ENCODE measurements at places on chromosomes 7 and 10.

- no peak for DNase-seq
Measured at GRCh38 chr7:130904031-130904757, 170.2 kb upstream of the KLF14 start.

DNA sequence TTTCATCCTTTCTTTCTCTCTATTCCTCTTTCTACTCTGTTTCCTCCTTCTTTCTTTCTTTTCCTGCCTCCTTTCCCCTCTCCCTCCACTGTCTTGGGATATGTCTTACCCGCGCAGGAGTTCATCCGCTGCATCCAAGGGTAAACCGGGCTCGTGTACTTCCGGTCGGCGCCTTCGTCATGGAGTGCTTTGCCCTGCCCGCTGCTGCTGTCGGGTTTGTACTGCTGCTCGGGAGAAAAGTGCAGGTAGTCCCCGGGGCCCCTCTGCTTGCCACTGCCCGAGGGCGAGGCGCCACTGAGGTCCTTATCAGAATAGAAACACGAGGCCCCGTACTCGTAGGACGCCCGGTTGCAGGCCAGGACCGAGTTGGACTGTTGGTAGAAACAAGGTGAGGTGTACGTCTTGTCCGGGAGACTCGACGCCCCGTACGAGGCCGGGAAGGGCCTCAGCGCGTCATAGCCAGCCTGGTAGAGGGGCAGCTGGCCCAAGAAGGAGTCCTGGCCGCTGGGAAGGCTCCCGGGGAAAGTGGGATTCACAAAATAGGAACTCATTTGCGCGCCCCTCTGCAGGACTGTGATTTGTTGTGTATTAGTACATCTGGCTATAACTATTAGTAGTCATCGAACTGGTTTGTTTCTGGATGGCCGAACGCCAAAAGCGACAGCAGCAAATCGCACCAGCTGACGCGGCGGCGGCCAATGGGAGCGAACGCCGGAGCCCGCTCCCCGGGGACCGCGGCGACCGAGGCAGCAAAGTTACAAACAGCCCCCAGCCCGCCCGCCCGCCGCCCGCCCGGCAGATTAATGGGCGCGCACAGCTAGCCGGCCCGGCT, at the start of gene HOXA6:
Gene HOXA6, minus strand, starts transcription at position 576 of the 832 bp plus-strand sequence. Its CDS starts 25 bp downstream, at position 551.
- no peak for DNase-seq

DNA sequence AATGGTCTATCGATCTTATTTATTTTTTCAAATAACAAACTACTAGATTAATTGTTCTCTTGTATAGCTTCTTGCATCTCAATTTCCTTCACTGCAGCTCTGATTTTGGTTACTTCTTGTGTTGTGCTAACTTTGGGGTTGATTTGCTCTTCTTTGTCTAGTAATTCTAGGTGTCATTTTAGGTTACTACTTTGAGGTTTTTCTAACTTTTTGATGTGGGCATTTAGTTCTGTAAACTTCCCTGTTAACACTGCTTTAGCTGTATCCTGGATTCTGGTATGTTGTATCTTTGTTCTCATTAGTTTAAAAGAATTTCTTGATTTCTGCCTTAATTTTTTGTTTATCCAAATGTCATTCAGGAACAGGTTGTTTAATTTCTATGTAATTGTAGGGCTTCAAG, 1188.0 kb downstream of the DNAJB9 start:
- DNase-seq = no peak

- DNase-seq = no peak
Measured at GRCh38 chr10:124301736-124302135, 117.0 kb downstream of the OAT start.

DNA sequence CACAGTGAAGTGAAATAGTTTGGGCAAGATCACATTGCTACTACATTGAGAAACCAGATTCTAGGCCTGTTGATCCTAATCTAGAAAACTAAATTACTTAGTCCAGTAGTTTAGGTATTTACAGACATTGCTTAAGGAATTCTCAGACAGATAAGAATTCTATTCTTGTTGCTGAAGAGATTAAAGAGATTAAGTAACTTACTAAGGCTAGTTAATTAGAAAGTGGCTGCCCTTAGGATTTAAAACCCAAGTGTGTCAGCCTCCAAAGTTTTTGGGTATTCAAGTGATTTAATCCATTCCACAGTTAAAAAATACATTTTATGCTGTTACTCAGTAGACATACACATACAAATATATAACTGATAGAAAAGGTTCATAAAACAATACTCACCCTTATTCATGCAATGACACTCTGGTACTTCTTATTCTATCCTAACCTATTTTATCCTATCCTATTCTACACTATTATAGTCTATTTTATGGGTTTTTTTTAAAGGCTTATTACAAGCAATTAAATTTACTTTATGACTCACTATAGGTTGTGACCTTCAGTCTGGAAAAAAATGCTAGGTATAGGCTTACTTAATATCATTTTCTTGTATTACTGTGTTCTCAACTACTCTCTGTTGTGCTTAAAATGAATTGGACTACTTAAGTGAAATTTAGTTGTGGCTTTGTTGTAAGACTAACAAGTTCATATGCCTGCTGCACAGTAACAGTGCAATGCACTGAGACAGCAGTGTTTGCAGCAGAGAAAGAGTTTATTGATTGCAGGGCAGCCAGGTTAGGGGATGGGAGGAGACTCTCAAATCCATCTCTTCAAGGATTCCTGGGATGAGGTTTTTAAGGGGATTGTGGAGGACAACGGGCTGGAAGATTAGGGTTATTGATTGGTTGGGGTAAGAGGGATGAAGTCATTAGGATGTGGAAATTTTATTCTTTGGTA, 10.7 kb downstream of the SPAM1 start:
- no peak for DNase-seq

GRCh38 chr10:114911052-114911711, 26.8 kb upstream of the TRUB1 start:
- no peak for DNase-seq

GRCh38 chr10:80988755-80989154, 451.1 kb downstream of the SH2D4B start:
- no peak for DNase-seq

GRCh38 chr10:120744040-120744439, 107.1 kb upstream of the WDR11 start:
- DNase-seq = no peak

- DNase-seq = no peak
Measured at GRCh38 chr7:104296900-104297299, 31.5 kb upstream of the LHFPL3 start.

DNA sequence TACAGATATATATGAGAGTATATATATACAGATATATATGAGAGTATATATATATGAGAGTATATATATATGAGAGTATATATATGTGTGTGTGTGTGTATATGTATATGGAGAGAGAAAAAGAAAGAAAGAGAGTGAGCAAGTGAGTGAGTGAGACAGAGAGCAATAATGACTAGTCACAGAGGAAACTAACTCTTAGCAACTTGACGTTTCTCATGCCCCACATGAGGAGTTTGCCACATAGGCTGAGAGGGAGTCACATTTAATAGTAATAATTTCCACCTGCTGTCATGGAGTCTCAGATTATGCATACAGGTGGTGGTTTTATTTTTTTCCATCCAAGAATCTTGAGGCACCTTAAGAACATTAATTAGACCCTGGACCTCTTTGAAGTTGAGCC, 199.9 kb downstream of the GATA3 start:
- no peak for DNase-seq

GRCh38 chr7:12913002-12913401, 225.6 kb downstream of the ARL4A start:
- no peak for DNase-seq

- no peak for DNase-seq
Measured at GRCh38 chr7:93013446-93014061, 104.2 kb downstream of the SAMD9 start.

DNA sequence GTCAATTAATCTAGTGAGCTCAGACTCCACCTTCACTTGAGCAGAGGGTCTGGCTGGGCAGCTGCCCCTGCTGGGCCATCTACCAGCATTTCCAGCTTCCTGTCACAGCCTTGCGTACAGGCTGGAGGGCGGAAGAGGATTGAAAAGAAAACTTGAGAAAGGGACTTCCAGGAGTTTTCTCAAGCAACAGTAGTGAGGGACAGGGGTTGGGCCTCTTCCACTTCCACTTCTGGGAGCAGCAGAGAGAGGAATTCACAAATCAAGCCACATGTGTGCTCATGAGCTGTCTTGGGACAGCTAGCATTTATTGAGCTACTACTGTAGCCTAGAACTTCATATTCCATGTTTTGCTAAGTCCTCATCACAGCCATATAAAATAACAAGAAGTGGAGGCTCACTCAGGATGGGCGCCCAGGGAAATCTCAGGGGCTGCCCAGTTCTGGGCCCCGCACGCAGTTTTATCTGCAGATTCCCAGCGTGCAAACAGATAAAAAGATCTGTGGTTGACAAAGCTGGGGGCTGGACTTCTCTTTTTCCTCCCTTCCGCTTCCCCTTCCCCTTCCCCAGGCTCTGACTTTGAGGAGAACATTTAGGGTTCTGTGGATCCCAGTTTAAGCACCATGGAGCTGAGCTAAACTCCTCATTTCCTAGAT, 135.8 kb downstream of the RGS10 start:
- DNase-seq = no peak

DNA sequence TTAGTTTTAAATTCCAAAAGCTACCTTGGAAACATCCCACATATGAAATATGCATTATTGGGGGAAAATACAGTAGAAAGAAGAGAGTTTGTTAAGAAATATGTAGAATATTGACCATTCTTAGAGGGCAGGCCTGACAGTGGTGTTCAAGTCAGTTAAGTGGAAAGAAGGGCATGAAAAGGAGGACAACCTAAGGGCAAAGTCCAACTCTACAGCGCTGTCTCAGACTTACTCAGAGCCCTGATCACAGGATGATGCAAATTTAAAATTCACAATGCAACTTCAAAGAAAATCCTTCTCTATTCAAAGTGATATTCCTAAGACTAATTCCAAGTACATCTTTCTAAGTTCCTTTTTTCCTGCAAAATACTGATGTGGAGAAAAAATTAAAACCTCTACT, 139.1 kb upstream of the LRRTM3 start:
- DNase-seq = no peak

DNA sequence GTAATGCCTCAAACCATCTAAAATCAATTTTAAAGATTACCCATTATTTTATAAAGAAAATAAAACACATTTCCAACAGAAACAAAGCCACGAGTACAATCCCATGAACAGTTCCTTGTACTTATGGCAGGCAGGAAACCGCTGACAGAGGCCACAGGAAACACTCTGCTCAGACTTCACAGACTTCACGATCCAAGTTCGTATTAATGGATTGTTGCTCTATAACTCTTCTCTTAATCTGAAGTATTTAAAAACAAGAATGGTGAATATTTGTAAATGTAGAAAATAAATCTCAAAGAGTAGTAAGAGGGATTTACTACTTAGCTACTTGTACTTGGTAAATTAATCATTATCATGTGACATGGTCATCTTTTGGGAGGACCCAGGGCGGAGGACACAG, 78.3 kb downstream of the SNX10 start:
- no peak for DNase-seq

GRCh38 chr7:27961255-27961654, 219.3 kb downstream of the JAZF1 start:
- DNase-seq = no peak

DNA sequence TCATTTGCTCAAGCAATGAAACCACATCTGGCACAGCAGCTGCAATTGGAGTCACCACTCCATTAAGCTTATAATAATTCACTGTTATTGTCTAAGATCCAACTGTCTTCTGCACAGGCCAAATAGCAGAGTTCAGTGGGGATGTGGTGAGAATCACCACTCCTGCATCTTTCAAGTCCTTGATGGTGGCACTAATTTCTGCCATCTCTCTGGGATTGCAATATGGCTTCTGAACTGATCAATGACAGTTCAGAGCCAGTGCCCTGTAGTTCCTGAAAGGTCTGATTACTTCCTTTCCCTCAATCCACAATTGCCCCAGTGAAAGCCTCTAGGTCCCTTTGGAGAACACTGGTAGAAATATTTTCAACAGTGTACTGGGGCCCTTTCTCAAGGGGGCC, 6.4 kb downstream of the IGFBP1 start:
- DNase-seq = no peak

GRCh38 chr10:7033031-7033430, 377.8 kb downstream of the SFMBT2 start:
- DNase-seq = no peak

DNA sequence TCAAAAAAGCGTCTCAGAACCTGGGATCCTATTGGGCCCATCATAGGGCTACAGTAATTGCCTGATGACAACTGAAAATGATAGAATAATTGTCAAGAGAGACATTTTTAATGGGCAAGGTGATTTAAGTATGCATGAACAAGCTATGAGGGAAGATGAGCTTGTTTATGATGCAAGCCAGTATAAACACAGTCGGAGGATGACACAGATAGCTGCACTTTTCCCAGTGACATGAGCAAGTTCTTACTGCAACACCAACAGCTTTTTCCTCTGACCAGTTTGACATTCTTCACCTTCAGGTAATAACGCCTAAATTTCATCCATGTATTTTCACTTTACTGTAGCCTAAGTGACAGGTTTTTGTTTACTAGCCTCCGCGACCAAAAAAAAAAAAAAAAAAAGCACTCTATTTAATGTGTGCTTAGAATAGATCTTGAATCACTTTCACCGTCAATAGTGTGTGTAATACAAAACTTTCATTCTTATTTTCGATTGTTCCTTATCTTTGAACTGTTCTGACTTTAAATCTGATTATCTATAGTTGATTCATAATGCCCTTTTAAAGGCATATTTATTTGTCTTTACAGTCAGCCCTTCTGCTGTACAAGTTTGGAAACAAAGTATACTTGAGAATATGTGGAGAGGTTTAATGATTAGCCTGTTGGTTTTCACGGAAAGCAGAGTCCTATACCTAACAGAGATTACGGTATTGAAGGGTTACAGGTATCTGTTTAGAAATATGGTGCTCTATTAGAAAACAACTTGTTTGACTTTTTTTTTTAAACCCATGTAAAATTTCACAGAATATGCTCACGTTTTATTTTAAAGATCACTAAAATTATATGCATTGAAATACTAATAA, 1.7 kb downstream of the FOXP2 start:
- DNase-seq = no peak

DNA sequence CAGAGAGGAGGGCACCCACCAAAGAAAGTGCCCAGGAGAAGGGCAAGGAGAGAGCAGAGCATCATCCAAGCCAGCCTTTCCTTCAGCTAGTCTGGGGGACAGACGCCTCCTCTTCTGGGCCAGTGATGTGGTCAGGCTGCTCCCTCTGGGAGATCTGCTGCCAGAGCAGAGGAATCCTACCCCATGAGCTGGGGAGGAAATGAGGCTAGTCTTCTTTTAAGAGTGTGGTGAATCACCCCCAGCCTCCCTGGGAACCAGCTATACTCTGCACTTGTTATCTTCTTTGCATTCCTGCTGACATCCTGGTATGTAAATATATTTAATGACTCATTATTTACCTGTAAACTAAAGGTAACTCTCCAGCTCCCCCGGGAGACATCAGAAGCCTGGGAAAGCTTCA, 41.6 kb upstream of the EPHB6 start:
- no peak for DNase-seq

GRCh38 chr7:45080958-45081669, 7.7 kb downstream of the NACAD start:
- DNase-seq = no peak

DNA sequence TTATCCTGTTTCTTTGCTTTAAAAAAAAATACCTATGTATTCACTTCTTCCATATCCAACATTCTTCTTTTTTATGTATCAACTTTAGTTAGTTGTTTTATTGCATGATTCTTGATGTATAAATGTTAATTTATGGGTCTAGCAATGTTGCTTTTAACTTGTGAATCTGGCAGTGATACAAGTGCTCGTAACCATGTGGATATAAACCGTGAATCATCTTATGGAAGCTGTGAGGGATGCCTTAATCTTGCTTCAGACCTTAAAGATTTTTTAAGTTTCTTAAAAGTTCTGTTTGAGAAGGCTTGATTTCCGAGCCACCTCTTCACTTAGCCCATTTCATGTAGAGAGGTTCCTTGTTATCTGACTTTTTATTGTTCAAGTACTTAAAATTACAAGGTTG, 25.9 kb downstream of the HELLS start:
- DNase-seq = no peak

GRCh38 chr7:28792858-28793257, 165.3 kb downstream of the TRIL start:
- no peak for DNase-seq

All from esophagus squamous epithelium (tissue), 5 donors.